ENCODE measurements at places on chromosomes 3 and 15.

- no peak for DNase-seq
These were observed 52.1 kb downstream of the CMTM8 start for GRCh38 chr3:32290619-32291018.

DNA sequence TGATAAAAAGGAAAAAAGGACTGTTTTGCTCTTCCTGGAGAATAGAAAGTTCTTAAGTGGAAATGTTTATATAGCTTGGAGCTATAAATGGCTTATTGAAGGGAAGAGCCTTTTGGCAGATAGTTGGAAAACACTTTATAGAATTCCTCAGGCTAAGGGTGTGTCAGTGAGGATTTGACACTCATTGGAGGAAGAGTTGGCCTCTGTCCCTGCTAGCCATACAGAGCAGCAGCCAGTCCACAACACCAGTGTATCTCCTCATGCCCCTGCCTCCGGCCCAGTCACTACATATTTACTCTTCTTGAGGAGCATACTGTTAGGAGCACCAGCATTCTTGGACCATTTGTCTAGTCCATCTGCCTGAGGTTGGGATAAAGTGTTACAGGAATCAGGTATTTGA lies 36.2 kb downstream of the KLHL18 start:
- DNase-seq = no peak

DNA sequence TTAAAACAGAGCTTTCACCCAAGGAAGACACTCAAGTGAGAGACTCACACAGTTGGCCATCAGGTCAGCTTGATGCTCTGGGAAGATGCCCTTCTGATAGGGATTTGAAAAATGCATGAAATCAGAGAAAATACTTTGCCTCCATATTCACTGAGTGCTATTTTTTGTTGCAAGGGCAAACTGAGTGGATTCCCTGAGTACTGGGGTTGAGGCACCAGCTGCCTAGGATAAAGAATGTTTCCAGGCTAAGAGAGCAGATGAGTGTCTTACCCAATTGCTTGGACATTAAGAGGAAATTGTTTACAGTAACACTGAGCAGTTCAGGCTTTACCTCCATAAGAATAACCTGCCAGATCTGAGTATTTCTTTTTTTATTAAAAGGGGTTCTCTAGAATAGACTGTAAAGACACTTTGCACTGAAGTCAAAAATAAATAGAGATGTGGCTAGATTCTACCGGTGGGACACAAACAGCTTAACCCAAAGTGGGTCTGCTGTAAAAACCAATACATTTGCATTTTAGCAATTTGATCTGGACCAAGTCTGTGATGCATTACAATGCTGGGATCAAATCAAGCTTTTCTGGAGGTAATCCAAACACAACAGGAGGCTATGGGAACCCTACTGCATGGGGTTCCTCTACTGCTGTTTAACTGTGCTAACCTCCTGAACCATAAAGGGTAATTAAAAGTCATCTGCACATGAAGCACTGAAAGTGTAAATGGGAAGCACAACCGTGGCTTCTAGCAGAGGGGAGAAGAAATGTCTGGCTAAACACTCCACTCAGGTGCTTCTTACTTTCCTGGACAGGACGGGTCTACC lies 238.8 kb upstream of the WNT5A start:
- DNase-seq = no peak

- no peak for DNase-seq
These were observed 41.0 kb upstream of the PRICKLE2 start for GRCh38 chr3:64266065-64266931.

- DNase-seq = peak; percentile 35
These were observed 51.0 kb upstream of the ATP13A3 start for GRCh38 chr3:194537732-194538247.

DNA sequence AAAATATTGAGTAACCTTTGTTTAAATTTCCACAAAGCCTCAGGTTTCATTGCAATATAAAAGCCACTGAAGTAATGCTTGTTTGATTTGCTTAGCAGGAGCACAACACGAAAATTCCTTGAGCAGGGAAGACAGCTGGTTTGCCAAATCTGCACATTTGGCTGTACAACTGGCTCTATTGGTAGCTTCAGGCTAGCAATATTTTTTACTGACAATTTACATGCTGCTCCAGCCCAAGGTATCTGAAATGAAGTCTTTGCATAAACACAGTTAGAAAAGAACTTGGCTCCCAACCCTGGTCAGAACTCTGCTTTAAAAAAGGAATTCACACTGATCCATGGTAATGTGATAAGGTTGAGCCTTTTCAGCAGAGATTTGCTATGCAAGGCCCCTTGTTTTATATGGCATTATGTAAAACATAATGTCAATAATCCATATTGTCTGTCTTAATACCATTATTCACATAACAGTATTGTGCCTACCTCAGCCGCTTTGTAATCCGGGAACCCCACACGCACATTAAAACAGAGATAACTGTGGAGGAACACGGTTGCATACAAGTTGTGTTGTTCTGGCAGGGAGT lies 55.7 kb upstream of the CHL1 start:
- no peak for DNase-seq

- no peak for DNase-seq
These were observed 12.0 kb downstream of the AMOTL2 start for GRCh38 chr3:134362221-134362620.

GRCh38 chr3:141380987-141381386 lies 12.7 kb downstream of the ZBTB38 start:
- DNase-seq = no peak

DNA sequence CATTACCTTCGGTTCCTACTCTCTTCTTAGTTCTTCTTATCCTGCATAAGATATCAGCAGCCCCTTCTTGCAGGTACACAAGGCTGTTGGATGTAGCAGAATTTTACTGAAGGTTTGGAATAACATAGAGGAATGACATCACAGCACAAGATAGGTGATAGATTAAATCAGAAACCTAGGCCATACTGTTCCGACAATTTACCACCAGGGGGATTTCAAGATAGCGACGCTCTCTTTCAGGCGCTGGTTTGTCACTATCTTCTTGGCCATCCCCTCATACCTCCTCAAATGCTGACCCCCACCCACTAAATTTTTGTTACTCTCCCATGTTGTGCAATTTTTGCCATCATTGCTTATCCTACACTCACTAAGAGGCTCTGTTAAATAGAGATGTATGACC lies 3.5 kb downstream of the SIDT1 start:
- no peak for DNase-seq

- DNase-seq = no peak
These were observed 277.1 kb upstream of the GBE1 start for GRCh38 chr3:82038556-82038955.

DNA sequence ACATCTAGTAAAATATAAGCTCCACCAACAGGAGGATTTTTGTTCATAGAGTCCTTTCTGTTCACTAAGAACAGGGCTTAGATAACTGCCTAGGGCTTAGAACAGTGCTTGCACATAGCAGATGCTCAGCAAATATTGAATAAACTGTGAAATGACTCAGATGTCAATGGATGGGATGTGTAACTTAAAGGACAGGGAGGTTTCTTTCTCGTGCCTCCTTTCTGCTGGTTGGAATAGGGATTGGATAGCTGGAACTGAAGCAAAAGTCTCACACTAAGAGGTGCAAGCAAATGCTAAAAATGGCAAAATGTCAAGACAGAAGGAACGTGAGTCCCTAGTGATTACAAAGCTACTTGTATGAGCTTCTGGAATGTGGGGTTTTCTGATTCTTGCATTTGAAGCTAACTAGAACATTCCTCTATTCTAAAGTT lies 392.8 kb upstream of the WNT5A start:
- no peak for DNase-seq

DNA sequence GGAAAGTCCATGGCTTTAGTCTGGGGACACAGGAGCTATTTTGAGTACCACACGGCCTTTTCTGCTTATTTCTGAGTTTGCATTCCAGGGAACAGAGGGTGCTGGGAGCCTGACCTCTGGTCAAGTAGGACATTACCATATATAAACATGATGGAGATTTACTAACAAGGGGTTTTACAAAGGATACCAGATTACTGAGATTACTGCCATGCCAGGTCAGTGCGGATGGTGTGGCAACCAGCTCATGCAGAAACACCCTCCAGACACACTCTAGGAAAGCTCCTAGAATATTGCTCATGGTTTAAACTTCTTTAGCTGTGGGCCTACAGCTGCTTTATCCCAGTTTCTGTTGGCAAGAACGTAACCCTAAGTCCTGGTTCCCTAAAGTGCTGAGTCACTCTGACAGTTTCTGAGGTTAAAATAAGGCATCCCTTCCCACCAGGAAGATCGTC lies 54.3 kb upstream of the AGTR1 start:
- no peak for DNase-seq

DNA sequence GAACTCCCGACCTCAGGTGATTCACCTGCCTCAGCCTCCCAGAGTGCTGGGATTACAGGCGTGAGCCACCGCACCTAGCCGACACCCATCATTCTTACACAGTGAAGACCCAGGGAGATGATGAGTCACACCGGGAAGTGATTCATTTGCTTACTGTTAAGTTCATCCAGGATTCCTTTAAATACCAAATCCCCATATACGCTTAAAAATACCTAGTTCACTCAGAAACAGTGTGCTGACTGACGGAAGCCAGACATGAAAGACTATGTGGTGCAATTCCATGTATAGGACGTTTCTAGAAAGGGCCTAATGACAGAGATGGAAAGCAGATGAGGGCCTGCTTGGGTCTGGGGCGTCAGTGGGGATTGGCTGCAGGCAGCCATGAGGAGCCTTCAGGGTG lies 75.2 kb downstream of the APBA2 start:
- DNase-seq = no peak

- DNase-seq = no peak
These were observed 77.4 kb upstream of the XCR1 start for GRCh38 chr3:46104706-46105105.

- DNase-seq = no peak
These were observed 73.7 kb downstream of the FILIP1L start for GRCh38 chr3:100040451-100041225.

DNA sequence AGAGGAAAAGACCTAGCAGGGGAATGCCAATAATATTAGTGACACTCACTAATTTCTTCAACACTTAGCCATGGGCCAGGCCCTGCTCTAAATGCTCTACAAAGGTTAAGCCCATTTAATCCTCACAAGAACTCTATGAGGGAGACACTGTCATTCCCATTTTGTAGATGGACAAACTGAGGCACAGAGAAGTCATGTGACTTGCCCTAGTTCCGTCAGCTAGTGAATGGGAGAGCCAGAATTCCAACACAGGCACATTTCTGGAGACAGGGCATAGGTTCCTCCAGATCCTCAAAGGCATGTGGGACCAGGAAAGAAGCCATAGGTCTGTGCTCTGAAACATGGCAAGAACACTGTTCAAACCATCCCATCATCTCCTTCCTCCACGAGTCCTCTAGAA lies 31.5 kb downstream of the LOXL1 start:
- no peak for DNase-seq

- no peak for DNase-seq
These were observed 424.6 kb upstream of the GBE1 start for GRCh38 chr3:82186017-82186416.

DNA sequence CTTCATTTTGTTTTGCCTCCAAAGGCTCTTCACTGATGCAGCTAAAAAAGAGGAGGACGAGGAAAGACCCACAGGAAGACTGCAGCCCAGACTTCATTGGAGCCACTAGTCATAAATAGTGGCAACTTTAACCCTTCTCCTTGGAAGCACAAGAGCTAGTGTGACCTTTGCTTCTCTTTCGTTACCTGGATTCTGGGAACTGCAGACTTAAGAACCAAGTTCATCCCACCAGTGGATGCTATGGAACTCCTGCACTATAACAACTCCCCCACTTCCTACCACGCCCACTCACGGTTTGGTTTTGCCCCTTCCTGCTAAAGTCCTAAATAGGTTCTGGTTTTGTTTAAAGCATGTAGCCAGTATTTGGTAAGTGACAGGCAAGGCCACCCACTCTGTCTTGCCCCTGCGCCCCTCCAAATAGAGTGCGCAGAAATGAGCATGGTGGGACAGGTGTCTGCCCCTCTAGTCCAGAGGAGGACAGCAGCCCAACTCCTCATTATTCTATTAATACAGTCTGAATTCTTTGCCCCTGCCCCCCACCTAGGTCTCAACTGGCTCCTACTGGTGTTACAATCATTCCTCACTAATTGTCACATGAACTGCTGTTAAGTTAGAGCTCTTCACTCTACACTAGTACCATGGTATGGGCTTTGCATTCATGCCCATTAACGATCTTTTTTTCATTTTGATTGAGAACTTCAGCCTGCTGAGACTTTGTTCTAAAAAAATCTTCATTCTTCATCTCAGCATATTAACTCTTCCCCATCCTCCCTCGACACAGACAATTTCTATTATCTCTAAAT lies 504.6 kb downstream of the FOXP1 start:
- DNase-seq = no peak

GRCh38 chr15:72198356-72199204 lies 993 bp upstream of the GRAMD2A start:
- DNase-seq = no peak

DNA sequence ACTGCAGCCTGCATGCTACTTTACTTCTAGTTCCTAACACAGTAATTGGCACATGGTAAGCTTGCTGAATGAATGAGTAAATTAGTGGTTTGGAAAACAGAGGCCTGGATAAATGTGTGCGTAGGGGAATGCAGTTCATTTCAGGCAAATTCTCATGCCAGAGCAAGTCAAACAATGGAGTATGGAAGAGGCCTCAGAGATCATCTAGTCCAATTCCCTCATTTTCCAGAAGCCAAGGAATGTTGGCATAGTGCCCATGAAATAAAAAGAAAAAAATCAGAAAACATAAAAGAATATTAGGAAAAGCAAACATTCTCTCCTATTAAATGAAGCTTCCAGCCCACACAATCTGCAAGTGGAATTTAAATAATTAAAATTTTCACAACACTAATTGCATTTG lies 92.4 kb downstream of the MB21D2 start:
- DNase-seq = no peak

DNA sequence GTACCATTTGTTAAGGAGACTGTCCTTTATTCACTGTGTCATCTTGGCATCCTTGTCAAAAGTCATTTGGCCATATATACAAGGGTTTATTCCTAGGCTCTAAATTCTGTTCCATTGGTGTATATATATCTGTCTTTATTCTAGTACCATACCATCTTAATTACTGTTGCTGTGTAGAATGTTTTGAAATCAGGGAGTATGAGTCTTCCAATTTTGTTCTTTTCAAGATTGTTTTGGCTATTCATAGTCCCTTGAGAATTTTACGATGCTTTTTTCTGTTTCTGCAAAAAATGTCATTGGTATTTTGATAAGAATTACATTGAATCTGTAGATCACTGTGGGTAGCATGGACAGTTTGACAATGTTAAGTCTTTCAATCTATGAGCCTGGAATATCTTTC lies 28.7 kb downstream of the PFN2 start:
- no peak for DNase-seq

- no peak for DNase-seq
These were observed 39.9 kb downstream of the PLXNA1 start for GRCh38 chr3:127022849-127023248.

- DNase-seq = no peak
These were observed 630.9 kb upstream of the AGTR1 start for GRCh38 chr3:148066802-148067201.

Measured in DMS 273 treated with DMSO at 0.1 percent for 48 hours (cell line).